ENCODE measurements at places on chromosomes 11 and 22. TPM values are rescaled to one million over a fixed set of nuclear protein-coding genes. Genes with fewer than 3 reads are reported as not detected.

The ZP1 gene
- total RNA-seq, result not detected

The PLAAT5 gene
- total RNA-seq, result 1.9 TPM

The REXO2 gene
- total RNA-seq, result 40.1 TPM

The C11orf91 gene
- not detected for total RNA-seq

The SERPING1 gene
- 16.7 TPM for total RNA-seq

Measured in cerebellum (tissue), 4 donors.